Activated naive CD4-positive, alpha-beta T cell treated with anti-CD3 and anti-CD28 coated beads for 36 hours (primary cell): ENCODE measurements at places on chromosomes 7 and 10. TPM values are rescaled to one million over a fixed set of nuclear protein-coding genes. Genes with fewer than 3 reads are reported as not detected.

ADAMTS14 gene
- not detected for total RNA-seq

- H3K36me3 ChIP-seq: peaks cover 2% of the 10 kb centered on the region
- DNase-seq: no peak
- no peaks in the 10 kb centered on the region for H3K27me3 ChIP-seq
- no peak overlapping the region for H3K4me3 ChIP-seq
- peaks cover 11% of the 10 kb centered on the region for H3K4me1 ChIP-seq
Measured at GRCh38 chr7:134463751-134464150, 4.9 kb upstream of the AKR1B1 start.

UCN3 gene
- not detected for total RNA-seq

DNA sequence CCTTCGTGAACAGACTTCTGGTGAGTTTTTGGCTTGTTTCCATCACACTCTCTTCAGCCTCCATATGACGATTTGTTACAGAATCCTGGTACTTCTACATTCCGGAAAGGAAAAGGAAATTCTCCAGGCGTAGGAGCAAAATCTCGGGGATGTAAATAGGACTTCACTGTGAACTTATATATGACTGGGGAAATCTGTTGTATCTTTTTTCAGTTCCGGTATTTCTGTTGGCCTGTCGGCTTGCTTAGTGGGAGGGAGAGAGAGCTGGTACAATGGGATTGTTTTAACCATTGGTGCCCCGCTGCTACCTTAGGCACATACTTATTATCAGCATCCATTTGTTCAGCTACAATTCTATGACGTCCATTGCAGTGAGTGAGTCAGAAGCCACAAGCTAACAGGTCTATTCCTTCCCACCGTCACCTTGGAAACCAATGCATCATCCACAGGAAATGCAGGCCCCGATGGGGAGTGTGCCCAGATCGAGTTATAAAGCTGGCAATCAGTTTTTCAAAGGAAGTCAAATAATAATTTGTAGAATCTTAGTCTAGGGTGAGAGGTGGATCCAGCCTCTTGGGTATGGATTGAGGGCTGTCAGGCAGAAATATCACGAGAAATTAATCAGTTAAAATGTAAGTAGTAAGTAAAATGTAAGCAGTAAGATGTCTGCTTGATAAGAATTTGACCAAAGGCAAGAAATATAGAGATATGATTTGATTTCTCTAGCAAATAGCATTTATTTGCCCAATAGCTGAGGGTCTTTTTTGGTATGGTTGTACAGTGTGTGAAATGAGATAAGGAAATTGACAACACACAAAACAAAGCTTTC is 92.0 kb upstream of the MKLN1 start:
- H3K27me3 ChIP-seq: no peaks in the 10 kb centered on the region
- no peaks in the 10 kb centered on the region for H3K36me3 ChIP-seq
- DNase-seq: peak; percentile 93
- H3K4me3 ChIP-seq: peak overlapping the region; percentile 62
- H3K4me1 ChIP-seq: peaks cover 52% of the 10 kb centered on the region

AGR2 gene
- not detected for total RNA-seq

DNA sequence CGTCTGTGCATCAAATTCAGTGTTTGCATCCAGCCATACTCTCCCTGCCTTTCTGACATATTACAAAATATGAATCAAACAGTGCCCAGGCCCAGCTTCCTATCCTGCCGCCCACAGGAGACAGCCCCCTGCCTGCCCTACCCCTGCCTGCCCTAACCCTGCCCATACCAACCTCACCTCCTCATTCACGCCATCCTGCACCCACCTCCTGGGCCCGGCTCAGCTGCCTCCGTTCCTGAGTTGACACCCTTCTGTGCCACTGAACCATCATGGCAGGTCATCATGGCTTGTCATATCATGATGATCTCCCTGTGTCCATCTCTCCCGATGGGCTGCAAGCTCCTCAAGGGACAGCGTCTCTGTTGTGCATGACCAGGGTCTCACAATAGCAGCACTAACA is 72.3 kb downstream of the TNS3 start:
- no peaks in the 10 kb centered on the region for H3K4me1 ChIP-seq
- H3K36me3 ChIP-seq: no peaks in the 10 kb centered on the region
- H3K27ac ChIP-seq: no peak overlapping the region
- peaks cover 3% of the 10 kb centered on the region for H3K27me3 ChIP-seq

DNA sequence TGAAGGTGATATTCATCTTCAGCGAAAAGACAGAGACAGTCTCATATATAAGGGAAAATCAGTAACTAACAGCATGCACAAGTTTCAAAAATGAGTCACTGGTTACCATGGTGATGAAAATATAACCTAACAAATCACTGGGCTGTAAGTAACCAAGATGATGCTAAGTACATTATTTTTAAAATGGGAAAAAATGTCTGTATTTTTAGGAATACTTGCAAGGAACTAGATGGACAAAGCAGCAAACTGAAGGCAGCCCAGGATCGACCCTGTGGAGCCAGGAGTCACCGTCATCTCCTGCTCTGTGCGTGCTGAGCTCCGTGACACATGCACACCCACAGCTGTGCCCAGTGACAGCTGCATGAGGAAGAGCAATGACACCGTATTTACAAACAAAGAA is 137.3 kb downstream of the ELMO1 start:
- H3K27me3 ChIP-seq: no peaks in the 10 kb centered on the region
- peaks cover 67% of the 10 kb centered on the region for H3K36me3 ChIP-seq
- peaks cover 75% of the 10 kb centered on the region for H3K4me1 ChIP-seq
- peak overlapping the region; percentile 50 for H3K27ac ChIP-seq
- H3K4me3 ChIP-seq: no peak overlapping the region
